ENCODE measurements at places on chromosomes 12 and 14.

GRCh38 chr12:131986361-131986760, 36.6 kb downstream of the EP400 start:
- no peak for DNase-seq

GRCh38 chr12:95396849-95397468, 77.0 kb upstream of the METAP2 start:
- no peak for DNase-seq

GRCh38 chr14:76348898-76349297, 27.0 kb upstream of the ESRRB start:
- DNase-seq = no peak

DNA sequence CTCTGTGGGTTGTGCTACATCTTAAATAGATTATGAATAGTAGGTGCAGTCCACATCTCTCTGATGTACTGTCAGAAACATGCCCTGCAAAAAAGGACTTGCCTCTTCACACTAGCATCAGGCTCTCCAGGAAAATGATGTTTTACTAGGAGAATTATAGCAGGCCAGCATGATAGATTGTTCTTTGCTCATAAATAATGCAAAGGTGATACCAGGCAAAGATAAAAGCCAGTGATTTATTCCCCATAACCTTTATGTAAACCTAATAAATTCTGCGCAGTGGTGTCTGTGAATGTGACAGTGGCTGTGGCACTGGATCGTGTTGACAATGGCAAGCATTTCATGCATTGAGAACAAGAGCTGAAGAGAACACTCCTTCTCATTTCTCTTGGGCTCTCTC, 646.5 kb upstream of the SEL1L start:
- no peak for DNase-seq

DNA sequence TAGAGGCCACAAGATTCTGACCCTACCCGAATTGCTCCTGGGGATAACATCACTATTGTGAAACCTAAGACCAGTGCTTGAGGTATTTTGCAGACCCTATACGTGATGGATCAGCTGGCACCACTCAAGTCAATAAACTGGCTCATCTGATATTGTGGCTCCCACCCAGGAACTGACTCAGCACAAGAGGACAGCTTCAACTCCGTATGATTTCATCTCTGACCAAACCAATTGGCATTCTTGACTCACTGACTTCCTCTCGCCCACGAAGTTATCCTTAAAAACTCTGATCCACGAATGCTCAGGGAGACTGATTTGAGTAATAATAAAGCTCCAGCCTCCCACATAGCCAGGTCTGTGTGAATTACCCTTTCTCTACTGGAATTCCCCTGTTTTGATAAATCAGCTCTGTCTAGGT, 1036.1 kb upstream of the TMEM132C start:
- DNase-seq = no peak

DNA sequence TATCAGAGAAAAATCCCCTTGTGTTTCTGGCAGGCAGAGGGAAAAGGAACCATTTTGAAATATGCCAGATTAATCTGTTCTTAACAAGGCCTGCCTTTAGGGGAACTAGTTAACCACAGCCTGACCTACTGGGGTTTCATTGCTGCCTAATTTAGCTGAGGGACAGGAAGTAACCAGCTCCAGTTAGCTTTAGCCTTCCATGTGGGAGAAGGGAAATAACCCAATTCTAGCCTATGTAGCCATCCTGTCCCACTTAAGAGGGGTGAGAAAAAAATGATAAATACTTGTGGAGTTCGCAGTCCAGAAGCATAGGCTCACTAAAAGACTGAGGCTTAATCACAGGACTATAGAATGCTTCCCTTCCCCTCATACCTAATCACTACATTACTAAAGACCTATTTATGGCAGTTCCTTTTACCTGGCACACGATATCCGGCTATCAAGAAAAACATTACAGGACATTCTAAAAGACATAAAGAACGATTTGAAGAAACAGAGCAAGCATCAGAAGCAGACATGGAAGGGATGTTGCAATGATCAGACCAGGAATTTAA, 22.8 kb downstream of the COX8C start:
- DNase-seq = no peak

- DNase-seq = no peak
These were observed 36.3 kb downstream of the PPP2R3C start for GRCh38 chr14:35085441-35085840.

DNA sequence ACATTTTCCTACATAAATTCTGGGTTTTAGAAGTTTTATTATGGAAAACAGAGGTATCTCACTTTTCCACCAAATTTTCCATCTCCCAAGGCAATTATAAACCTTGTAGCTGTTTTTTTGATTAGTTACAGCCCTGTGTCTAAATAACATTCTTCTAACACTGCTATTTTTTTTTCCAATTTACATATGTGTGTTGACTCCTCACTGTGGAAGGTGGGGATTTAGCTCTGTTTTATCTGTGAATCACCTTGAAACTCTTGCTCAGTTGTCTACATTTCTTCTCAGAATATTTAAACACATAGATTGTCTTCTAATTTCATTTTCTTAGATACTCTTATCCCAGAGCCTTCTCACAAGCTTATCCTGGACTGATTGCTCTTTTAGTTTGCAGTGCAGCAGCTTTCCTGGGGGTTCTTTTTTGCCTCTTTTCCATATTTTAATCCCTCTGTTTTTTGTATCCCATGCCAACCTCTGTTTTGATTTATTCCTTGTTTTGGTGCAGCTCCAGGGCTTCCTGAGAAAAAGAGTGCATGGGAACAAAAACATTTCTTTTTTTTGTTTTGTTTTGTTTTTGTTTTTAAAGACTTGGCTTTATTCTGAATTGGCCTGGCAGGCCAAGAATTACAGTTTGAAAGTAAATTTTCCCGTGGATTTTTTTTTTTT, 36.7 kb downstream of the TBC1D15 start:
- DNase-seq = no peak

- no peak for DNase-seq
These were observed 6.2 kb upstream of the ZDHHC17 start for GRCh38 chr12:76757694-76758093.

- DNase-seq = no peak
These were observed 448 bp downstream of the FBXL14 start for GRCh38 chr12:1594006-1594260.

- DNase-seq = no peak
These were observed 12.4 kb downstream of the REM2 start for GRCh38 chr14:22895402-22895801.

DNA sequence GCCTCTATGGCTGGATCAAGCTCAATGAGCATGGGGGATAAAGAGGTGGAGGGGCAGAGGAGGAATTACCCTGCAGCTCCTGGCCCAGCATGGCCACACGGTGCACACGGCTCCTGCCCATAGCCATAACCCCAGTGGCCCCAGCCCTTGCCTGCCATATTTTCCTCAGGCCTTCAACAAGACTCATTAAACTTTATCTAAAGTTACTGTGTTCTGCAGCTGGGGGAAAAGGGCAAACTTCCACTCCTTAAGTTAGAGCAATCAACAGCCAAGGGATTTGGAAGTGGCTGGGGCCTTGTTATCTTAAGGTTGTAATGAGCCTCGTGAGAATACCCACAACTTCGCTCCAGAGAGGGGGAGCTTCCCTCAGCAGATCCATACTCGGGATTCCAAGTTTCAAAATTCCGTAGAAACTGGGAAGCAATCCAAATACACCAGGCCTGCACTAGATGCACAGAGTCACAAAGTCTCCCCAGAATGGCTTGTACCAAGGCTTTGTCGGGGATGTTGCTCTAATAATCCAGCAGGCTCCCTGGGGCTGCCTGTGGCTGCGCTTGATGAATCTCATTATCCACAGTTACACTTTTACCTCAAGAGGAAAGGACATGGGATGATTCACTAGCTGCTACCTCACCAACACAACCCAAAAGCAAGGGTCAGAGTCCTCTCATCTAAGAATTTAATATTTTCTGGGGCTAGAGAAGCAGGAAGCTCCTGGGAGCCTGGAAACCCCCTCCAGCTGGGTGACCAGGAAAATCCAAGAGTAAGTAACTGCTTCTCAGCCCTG, 13.0 kb upstream of the OR6J1 start:
- no peak for DNase-seq

GRCh38 chr12:12734561-12735071, 17.4 kb downstream of the CDKN1B start:
- DNase-seq = no peak

DNA sequence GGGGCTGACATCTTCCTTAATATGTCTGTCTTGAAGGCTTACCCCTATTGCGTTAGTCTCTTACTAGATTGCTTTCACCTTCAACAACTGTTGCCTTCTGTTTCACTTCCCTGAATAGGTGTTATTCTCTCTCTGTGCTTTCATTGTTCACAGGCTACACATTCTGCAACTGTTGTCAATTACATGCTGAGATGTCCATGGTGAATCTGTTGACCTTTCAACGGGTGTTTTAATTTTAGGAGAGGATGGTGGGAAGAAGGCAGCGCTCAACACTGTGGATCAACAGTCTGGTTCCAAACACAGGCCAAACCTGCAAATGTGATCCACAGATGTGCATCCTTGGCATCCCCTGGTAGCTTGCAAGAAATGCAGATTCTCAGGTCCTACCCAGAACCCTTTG, 101.9 kb downstream of the DACT1 start:
- no peak for DNase-seq

DNA sequence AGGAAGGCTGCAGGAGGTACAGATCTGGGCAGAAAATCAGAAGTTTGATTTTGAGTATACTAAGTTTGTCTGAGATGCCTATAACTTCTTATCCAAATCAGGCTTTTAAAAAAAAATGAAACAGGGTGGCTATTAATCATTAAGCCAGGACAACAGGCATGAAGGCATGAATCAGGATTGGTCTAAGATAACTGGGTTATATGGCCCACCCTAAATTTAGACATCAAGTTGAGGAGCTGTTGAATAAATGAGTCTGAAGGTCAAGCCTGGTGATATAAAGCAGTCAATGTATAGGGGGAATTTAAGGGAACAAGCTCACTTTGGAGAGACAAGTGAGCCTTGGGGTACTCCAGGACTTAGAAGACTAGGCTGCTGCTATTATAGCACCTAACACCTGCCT, 28.6 kb downstream of the NEK9 start:
- DNase-seq = no peak

DNA sequence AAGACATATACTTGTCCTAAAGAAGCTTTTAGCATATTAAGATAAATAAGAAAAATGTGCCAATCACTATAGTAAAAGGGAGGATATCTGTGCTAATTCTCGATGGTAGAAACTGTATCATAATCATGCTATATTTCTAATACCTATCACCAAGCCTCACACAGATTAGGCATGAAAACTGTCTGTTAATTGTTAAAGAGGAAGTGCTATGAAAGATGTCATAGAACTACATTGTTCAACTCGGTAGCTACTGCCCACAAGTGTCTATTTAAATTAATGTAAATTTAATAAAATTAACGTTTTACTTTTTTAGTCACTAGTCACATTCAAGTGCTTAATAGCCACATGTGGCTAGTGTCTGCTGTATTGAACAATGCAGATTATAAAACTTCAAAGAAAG, 77.5 kb upstream of the KICS2 start:
- no peak for DNase-seq

DNA sequence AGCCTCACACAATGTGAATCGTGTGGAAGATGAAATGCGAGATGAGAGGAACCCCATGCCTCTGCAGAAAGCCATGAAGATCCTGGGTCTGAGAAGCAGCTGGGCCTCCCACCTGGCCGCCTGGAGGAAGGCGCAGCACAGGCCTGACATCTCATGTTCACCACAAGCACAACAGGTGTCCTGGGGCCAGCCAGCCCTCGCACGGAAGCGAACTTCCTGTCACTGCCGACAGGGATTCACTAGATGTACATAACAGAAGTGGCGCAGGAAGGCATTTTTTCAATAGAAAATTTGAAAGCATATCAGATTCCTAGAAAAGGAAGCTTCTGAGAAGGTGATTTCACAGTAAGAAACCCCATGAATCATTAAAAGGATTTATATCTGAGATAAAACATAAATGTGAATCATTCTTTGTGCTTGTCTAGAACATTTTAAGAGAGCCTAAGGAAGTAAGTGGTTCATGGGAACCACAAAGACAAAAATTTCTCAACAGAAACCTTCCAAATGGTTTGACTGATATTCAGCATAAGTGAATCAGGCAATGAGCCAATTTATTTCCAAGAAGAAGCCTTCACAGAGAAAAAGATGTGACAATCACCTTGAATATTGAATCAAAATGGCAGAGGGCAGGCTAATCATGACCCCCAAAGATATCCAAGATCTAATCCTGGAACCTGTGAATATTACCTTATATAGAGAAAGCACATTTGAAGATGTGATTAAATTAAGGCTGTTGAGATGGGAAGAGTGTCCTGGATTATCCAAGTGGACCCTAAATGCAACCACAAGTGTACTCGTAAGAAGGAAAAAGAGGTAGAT, 311.9 kb downstream of the DUSP6 start:
- no peak for DNase-seq

- DNase-seq = no peak
These were observed 305.6 kb downstream of the RAD51B start for GRCh38 chr14:68124979-68125731.

DNA sequence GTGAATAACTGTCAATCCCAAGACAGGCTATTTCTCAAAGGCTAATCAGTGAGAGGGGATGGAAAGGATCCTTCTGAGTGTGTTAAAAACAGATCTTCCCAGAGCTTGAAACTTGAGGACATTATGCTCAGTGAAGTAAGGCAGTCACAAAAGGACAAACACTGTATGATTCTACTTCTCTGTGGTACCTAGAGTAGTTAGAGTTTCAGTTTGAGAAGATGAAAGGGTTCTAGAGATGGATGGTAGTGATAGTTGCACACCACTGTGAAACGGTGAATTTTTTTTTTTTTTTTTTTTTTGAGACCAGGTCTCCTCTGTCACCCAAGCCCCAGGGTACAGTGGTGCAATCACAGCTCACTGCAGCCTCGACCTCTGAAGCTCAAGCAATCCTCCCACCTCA, 133.8 kb downstream of the SAMD4A start:
- DNase-seq = no peak

- no peak for DNase-seq
These were observed 139.2 kb downstream of the PDZRN4 start for GRCh38 chr12:41327096-41327895.

DNA sequence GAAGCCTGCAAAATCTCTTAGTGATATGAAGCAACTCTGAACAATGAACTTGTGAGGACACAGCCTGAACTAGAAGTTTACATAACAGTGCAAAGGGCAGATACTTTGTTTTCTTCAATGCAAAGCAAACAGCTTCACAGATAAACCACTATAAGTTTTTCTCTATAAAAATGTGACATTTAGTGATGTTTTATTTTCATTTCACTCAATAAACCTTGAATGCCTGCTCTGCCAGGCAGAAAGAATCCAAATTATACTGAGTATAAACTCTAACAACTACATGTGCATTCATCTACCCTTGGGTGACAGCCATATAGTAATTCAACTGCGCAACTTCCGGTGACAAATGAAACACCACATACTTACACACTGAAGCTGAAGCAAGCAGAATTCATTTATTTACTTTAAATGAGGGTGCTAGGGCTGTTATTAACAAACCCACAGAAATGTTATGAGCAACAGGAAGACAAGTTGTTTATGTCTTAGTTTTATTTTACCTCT, 10.3 kb downstream of the DCP1B start:
- DNase-seq = no peak

GRCh38 chr12:26046906-26047305, 77.9 kb downstream of the BHLHE41 start:
- no peak for DNase-seq
